Stimulated activated CD4-positive, alpha-beta T cell treated with anti-CD3 and anti-CD28 coated beads, TNF-alpha, amount 100 ng/mL, for 1 hour (primary cell): ENCODE measurements at places on chromosomes 7 and 10.

- DNase-seq = no peak
These were observed 158.6 kb downstream of the ELAPOR2 start for GRCh38 chr7:86900886-86901285.

GRCh38 chr10:14524691-14525324 is 194.1 kb upstream of the FRMD4A start:
- no peak for DNase-seq

DNA sequence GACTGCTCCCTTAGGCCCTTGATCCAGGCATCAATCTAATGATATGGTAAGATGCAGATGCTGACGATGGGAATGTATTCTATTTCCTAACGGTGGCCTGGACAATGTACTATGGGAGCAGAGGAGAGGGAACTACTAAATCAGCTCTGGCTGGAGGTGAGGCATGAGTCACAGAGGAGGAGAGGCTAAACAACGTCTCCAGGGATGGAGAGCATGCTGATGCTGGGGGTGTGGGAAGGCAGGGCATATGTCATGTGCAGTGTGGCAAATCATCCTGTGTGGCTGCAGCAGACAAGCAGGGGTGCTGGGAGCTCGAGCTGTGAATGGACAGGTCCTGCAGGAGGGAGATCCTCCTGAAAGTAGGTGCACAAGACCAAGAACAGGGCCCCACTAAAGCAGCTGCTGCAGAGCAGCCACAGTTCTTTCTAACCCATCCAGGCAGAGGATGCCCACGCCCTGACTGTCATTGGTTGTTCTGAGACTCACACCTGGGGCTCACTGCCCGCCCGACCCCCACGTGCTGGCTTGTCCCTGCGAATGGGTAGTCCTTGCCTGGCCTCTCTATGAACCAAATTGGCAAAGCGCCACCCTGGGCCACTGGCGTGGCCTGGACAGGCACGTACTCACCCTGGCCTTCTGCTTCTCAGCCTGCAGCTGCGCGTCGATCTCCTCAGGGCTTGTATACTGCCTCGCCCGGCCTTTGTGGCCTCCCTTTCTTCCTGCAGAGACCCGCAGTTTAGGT is 4.0 kb downstream of the PDAP1 start:
- no peak for DNase-seq

DNA sequence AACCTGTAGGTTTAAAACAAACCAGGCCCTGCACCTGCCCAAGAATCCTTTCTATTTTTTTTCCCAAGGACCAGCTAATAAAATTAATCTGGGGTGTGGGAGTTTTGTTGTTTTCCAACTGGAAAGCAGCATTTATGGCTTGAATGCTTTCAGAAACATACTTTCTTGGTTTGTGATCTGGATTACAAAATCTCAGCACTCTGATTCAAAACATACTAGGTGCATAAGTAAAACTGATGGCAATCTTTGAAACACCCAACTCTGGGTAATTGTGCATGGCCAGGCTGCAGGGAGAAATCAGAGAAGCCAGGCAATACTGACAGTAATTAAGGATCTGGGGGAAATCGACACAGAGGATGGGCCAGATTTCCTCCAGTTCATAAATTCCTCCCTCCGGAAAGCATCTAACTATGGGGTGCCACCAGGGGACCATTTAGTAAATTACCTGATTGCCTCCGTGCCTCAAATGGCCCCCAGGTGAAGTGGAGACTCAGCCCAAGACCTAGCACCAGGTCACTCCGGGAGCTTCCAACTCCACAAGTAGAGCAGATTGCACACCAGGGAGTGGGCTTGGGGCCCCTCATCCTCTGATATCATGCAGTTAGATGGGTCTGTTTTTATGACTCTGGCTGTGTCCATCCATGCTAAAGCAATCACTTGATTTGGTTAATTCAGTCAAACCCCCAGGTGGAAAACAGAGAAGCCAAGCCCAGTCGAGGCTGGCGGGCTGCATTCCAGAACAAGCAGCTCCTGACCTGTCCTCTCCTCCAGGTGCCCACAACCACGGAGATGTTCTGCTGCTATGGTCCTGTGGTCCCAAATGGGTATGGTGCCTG is 15.2 kb upstream of the C10orf53 start:
- no peak for DNase-seq

DNA sequence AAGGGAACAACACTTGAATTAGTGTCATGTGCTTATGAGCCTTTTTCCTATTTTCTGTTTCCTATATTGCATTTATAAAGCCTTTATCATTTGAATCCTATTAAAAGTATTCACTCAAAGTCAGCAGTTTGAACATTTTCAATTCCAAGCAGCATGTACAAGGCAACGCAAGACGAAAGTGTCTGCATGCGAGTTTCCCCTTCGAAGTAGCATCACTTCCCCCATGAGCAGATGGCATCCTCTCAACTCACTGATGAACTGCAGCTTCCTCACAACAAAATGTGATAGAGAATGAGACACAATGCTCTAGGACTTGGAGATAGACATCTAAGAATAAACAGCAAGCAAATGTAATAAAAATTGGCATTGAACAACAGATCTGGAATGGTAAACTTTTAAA is 270.7 kb downstream of the PRPF18 start:
- no peak for DNase-seq

GRCh38 chr7:20796500-20796899 is 9.8 kb upstream of the SP8 start:
- no peak for DNase-seq
